HepG2 (cell line): ENCODE measurements at places on chromosomes 12 and 14.

GRCh38 chr12:54352022-54352531, 12.2 kb downstream of the GPR84 start:
- no peak for DNase-seq

- no peak for DNase-seq
Measured at GRCh38 chr12:73159954-73160353, 887.8 kb downstream of the TRHDE start.

DNA sequence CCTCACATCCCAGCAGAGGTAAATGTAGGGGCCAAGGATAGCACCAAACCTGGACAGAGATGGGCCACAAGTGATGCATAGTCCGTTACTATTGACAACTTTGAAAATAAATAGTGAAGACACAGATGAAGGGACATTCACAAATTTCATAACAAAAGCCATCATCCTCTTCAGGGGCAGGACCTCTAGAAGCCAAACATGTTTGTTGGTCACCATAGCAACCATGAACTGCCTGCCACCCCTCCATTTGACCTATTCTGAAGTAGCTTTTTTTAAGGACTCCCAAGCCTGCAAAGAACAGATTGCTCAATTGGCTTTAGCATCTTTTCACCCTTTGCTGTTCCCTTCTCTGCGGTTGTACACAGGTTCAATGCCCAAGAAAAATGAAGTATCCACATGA, 35.7 kb upstream of the MDM1 start:
- DNase-seq = no peak

GRCh38 chr12:109968032-109968420, 28.1 kb downstream of the GIT2 start:
- no peak for DNase-seq

DNA sequence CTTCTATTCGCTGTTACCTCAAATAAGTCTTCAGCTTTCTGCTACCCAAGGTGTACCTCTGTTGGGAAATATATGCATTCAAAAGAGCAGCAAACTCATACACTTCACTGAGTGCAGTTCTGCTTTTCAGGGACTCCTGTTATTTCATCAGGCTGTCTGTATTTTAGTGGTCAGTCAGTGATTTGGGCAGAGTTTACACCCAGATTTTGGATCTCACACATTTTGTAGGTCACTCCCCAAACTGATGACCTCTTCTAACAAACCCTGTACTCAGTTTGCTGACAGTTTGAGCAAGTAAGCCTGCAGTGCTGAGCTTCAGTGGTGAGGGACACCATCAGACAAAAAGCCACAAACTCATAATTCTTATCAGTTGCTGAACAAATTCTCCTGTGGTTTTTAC, 8.2 kb upstream of the WASHC4 start:
- DNase-seq = no peak

- DNase-seq = no peak
Measured at GRCh38 chr12:61524851-61525250, 735.4 kb upstream of the USP15 start.

GRCh38 chr12:115752156-115752555, 525.3 kb downstream of the MED13L start:
- no peak for DNase-seq

DNA sequence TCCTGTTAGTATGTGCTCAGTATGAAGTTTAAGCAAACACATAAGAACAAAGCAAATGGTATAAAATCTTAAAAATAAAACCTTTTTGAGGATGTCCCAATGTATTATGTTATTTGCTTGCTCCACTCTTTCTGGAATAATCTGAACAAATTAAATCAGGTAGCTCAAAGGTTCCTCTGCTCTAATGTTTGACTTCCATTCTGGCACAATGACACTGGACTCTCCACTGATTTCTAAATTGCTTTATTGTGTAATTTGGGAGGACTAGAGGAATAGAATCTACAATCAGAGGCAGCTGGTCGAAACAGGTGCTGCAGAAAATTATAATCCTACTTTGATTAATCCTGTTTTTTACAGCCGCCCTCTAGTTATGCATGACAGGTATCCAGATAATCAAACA, 523.7 kb upstream of the FOXG1 start:
- no peak for DNase-seq

- no peak for DNase-seq
Measured at GRCh38 chr14:61549425-61549824, 145.9 kb upstream of the HIF1A start.

GRCh38 chr12:45278447-45278846, 62.6 kb downstream of the ANO6 start:
- no peak for DNase-seq

- no peak for DNase-seq
Measured at GRCh38 chr14:55884819-55885218, 233.4 kb upstream of the PELI2 start.

DNA sequence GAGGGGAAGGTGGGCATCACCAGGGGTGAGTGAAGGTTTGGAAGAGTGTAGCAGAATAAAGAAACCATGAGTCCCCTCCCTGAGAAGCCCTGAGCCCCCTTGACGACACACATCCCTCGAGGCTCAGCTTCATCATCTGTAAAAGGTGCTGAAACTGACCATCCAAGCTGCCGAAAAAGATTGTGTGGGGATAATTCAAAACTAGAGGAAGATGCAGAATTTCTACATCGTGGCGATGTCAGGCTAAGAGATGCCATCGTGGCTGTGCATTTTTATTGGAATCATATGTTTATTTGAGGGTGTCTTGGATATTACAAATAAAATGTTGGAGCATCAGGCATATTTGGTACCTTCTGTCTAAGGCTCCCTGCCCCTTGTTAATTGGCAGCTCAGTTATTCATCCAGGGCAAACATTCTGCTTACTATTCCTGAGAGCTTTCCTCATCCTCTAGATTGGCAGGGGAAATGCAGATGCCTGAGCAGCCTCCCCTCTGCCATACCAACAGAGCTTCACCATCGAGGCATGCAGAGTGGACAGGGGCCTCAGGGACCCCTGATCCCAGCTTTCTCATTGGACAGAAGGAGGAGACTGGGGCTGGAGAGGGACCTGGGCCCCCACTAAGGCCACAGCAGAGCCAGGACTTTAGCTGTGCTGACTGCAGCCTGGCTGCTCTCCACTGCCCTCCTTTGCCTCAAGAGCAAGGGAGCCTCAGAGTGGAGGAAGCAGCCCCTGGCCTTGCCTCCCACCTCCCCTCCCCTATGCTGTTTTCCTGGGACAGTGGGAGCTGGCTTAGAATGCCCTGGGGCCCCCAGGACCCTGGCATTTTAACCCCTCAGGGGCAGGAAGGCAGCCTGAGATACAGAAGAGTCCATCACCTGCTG, 7.0 kb downstream of the SERPINA1 start:
- no peak for DNase-seq

DNA sequence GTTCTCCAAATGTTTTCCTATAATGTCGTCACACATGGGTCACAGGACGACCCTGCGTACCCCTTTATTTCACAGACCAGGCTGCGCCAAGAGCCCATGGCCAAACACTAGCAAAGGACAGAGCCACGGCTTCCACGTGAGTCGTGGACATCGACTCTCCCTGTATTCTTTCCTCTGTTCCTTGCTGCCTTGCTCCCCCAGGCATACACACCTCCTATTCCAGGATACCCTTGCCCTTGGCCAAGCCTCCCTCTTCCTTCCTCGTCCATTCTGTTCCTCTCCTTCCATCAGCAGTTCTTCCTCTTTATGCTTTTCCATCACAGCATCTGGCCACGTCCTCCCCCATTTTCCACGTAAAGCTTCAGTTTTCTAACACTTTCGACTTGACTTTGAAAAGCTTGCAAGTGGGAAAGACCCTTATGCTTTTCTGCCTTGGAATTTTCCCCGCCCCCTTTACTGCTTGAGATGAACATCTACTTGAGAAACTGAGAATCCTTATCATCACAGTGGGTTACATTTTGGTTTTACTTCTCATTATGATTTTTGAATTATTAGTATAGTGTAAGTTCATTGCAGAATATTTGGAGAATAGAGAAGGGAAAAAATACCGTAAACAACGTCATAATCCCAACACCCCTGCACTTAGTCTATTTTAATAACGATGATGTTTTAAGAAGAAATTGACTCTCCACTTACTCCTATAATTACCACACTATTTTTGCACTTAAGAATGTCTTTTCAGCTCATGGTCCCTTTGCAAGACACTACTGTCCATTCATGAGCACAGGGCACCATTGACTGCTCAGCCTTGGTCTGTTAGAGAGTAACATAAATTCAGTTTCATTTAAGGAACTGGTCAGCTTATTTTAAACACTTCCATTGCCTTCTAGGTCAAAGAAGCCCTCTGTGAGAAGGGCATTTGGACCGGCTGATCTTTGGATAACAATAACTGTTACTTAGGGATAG, 15.8 kb upstream of the NINJ2 start:
- no peak for DNase-seq

GRCh38 chr14:97413966-97414717, 617.0 kb downstream of the VRK1 start:
- DNase-seq = no peak

DNA sequence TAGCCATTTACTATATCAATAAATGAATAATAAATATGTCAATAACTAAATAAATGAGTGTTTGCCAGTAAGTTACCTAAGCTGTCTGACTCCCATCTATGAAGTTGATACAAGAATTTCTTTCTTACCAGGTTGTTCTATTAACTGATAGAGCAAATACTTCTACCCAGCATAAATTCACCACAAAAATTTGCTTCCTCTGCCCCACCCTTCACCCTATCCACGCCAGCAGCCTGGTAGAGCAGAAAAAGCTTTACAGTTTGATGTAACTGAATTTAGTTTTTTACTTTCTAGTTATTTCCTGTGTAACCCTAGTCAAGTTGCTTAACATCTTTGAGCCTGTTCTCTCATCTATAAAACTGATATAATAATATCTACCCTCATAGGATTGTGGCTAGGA, 94.9 kb upstream of the SLC16A7 start:
- no peak for DNase-seq

DNA sequence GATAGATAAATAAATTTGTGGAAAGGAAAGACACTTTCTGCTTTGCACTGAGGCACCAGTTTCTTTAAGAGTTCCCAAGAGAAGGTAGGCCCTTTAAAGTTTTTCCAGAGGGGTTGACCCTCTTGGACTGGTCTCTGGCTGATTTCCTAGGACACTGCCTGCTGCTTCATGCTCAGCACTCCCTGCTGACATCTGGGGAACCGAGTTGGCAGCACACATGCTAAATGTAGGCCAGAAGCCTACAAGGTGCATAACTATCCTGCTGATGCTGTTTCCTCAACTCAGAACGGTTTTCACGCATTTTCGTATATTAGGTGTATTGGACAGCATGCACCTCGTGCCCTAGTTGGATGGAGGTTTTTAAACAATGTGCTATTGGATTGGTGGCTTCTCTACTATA, 887.2 kb upstream of the SEL1L start:
- no peak for DNase-seq

- no peak for DNase-seq
Measured at GRCh38 chr14:105427936-105428485, 8.4 kb downstream of the MTA1 start.

DNA sequence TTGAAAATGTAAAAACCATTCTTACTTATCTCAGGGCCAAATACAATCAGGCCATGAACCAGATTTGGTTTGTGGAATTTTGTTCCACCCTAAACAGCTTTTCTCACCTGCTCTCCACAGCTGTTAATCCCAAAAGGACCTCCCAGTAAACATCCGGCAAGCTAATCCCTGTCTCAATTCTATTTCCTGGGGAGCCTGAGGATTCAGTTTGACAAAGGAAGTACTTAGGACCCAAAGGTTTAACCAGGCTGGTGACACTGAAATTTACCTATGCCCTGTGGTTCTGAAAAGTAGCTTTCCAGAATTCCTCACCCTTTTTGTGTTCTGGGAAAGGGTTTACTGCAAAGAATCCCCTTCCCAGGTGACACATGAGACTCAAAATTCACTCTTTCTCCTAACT, 15.0 kb downstream of the CAPZA3 start:
- DNase-seq = no peak

DNA sequence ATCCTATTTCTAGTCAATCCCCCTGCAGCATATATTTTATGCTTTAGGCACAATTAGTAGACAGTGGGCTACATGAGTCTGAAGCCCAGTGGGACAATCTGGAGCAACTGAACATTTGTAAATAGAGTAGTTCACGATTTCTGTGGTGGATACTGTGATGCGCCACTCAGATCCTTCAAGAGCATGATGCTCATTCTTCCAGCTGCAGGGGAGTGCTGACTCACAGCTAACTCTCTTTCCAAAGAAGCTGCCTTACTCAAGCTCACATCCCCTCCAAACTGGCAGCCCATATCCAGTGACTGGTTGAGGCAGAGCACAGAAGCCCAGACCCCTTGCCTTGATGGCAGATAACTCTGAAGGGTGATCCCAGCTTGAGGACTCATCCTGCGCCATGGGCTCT, 224.2 kb upstream of the EEA1 start:
- DNase-seq = no peak

- no peak for DNase-seq
Measured at GRCh38 chr14:104973135-104973384, 5.1 kb downstream of the AHNAK2 start.

DNA sequence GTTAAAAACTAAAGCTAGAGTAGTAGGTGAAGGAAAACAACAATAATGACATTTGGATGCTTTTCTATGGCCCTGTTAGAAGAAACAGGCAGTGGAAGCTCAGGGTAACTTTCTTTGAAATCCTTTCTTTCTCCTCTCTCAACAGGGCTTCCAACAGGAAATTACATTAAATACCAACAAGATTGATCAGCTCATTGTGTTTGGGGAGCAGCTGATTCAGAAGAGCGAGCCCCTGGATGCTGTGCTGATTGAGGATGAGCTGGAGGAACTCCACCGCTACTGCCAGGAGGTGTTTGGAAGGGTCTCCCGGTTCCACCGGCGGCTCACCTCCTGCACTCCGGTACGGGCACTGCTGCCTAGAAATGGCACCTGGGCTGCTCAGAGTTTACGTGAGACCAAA, 81.5 kb downstream of the ESR2 start:
- no peak for DNase-seq

- DNase-seq = no peak
Measured at GRCh38 chr12:2796187-2796666, 1.5 kb downstream of the FKBP4 start.

GRCh38 chr14:35223927-35224326, 68.3 kb upstream of the PSMA6 start:
- DNase-seq = no peak

DNA sequence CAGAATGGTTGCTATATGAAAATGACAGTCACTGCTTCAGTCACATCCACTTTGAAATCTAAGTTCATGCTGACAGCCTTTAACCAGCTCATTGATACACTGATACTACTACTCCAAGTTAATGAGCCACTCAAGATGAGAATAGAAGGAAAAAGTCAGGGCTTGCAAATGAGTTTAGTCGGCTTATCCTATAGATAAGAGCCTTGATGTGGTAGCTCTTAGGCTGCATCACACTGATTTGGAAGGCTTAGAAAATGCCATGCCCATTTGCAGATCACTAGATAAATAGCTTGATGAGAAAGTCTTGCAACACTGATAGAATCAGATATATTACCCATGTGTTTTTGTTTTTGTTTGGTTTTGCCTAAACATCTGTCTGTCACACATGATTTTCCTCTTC, 251.4 kb upstream of the ATXN7L3B start:
- no peak for DNase-seq

DNA sequence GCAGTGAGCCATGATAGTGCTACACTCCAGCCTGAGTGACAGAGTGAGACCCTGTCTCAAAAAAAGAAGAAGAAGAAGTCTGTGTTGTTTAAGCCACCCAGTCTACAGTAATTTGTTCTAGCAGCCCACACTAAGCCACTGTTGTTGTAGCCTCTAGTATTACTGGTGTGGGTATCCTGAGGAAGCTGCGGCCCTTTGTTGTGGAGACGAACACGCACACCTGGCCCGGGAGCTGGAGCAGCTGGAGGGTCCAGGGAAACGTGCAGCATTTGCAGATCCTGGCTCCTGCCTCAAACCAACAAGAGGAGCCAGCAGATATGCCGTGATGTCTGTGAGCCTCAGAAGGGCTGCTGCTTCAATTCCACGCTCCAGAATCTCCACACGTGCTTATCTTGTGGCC, 65.3 kb downstream of the MAP1LC3B2 start:
- no peak for DNase-seq
